ENCODE measurements at places on chromosomes 13 and 19.

DNA sequence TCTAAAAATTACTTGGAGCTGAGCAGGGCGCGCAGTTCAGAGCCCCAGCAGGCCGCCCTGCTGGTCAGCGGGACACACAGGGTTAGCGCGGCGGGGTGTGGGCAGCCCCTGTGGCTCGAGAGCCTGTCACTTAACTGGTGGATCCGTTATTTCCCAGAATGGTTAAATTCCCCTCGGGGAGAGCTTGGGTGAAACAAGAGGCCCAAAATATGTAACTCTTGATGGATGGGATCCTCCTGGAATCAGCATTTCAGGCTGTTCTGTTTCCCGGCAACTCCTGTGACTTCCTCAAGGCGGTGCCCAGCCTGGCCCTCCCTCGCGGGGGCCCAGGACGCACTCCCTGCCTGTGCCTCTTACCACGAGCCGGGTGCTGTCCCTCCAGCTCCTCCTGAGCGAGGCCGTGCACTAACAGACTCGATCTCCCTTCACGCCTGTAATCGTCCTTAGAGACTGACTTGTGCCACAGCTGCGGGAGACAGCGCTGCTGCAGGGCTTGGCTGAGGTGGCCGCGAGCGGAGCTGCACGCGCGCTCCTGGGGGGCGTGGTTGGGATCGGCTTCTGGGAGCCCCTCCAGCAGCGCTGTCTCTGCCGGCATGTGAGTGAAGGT lies 9.7 kb downstream of the PTBP1 start:
- no peak for DNase-seq

GRCh38 chr19:33465371-33465770 lies 56.2 kb downstream of the PEPD start:
- DNase-seq, result no peak

DNA sequence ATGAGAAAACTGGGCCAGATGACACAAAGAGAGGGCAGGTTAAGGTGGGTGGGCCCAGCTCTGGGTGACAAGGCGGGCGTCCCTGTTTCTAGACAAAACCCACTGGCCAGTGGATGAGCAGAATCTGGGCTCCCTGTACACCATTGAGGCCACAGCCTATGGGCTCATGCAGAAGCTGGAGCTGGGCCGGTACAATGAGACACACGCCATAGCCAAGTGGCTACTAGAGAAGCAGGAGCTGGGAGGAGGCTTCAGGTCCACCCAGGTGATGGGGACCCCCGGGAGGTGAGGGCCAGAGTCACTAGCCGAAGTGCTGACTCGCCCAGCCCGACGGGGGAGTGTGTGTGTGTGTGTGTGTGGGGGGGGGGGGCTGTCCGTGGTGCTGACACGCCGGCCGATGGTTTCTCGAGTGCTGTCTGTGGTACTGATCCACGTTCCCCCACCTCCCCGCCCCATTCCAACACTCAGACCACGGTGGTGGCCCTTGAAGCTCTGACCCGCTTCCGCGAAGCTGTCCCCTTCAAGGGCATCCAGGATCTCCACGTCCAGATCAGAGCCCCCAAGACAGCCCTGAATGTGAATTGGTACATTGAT lies 24.3 kb upstream of the SHFL start:
- DNase-seq, result no peak

GRCh38 chr19:45451850-45452387 lies 15.9 kb upstream of the FOSB start:
- DNase-seq, result no peak

GRCh38 chr19:16888629-16889365 lies at the start of gene F2RL3:
Gene F2RL3, plus strand, starts transcription at chr19:16888999. Its CDS starts 191 bp downstream, at chr19:16889190.
- DNase-seq, result peak; percentile 98

DNA sequence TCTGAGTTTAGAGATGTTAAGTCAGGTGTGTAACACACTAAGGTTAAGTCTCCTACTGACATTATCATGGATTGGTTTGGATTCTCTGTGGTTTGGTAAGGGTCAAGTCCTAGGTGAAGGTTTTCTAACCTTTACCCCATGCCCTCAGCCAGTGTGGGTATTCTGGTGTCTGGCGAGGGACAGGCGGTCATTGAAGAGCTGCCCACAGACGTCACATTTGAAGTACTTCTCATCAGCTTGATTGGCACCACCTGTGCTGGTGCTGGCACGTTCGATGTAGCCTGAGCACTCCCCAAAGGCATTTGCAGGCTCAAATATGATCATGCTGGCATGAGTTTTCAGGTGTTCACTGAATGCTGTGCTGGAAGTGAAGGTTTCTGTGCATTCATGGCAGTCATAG lies 27.0 kb downstream of the PEG3 start:
- DNase-seq, result no peak

GRCh38 chr19:6753178-6754031 lies 13.8 kb downstream of the SH2D3A start:
- peak; percentile 94 for DNase-seq

DNA sequence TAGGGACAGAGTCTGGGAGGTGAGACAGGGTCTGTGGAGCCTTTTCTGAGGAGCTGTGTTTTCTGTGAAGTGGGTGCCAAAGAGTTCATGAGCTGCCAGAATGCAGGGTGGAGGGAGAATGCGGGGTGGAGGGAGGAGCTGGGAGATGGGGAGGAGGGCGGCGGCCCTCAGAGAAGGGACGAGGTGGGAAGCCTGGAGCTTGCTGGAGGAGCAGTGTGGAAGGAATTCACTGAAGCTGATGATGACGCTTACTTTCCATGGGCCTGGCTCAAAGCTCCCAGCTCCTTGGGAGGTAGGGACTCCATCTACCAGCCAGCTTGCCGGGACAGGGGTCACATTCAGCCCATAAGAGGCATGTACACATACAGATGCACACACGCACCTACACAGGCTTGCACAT lies 62.5 kb downstream of the MCF2L start:
- DNase-seq, result no peak

- no peak for DNase-seq
These were observed 345.6 kb downstream of the SPRY2 start for GRCh38 chr13:79995334-79995733.

GRCh38 chr19:6587093-6587820 lies 3.7 kb downstream of the CD70 start:
- no peak for DNase-seq

DNA sequence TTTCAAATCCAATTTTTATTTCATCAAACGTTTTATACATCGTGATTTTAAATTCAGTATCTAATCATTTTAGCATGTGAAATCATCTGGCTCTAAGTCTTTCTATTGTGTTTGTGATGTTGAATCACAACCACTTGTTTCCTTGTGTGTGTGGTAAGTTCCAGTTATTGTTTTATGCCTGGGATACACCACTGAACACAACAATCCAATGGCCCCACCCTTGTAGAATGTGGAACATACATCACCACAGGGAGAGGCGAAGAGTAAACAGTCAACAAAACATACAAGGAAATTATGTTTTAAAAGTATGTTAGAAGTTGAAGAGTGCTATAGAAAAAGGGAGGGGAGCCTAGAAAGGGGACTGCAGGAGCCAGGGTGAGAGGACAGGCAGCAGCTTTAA lies 100.5 kb downstream of the EPSTI1 start:
- no peak for DNase-seq

- no peak for DNase-seq
These were observed 166.8 kb downstream of the DCT start for GRCh38 chr13:94312511-94313216.

GRCh38 chr19:3045191-3045590 lies 16.1 kb upstream of the TLE2 start:
- no peak for DNase-seq

- DNase-seq, result no peak
These were observed 70.0 kb downstream of the ATP11A start for GRCh38 chr13:112759827-112760226.

GRCh38 chr13:46551410-46552302 lies 1.3 kb upstream of the LRCH1 start:
- peak; percentile 58 for DNase-seq

- no peak for DNase-seq
These were observed 326.1 kb upstream of the SLITRK1 start for GRCh38 chr13:84208246-84208910.

GRCh38 chr13:90201202-90201601 lies 1146.3 kb upstream of the MIR17HG start:
- DNase-seq, result no peak

- no peak for DNase-seq
These were observed 5.2 kb upstream of the PLIN4 start for GRCh38 chr19:4523306-4524110.

GRCh38 chr19:8697671-8698432 lies 743 bp downstream of the ACTL9 start:
- DNase-seq, result peak; percentile 45

DNA sequence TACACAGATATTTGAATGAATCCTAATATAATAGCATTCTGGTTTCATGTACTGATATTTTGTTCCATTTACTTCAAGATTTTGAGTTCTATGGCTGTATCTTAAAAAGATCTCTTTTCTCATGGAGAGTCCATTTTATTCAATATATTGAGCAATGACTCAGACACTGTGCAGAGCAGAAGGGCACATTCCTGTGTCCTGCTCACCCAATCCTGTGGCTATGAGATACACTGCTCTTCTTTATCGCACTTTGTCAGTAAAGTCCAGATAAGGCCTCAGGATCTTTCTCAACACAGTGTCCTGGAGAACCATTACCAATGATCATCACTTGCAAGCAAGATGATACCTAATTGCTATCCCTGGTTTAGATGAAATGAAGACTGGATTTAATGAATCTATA lies 155.0 kb downstream of the CYSLTR2 start:
- DNase-seq, result no peak

- peak; percentile 76 for DNase-seq
These were observed 164.2 kb downstream of the ABCC4 start for GRCh38 chr13:95137096-95137495.

DNA sequence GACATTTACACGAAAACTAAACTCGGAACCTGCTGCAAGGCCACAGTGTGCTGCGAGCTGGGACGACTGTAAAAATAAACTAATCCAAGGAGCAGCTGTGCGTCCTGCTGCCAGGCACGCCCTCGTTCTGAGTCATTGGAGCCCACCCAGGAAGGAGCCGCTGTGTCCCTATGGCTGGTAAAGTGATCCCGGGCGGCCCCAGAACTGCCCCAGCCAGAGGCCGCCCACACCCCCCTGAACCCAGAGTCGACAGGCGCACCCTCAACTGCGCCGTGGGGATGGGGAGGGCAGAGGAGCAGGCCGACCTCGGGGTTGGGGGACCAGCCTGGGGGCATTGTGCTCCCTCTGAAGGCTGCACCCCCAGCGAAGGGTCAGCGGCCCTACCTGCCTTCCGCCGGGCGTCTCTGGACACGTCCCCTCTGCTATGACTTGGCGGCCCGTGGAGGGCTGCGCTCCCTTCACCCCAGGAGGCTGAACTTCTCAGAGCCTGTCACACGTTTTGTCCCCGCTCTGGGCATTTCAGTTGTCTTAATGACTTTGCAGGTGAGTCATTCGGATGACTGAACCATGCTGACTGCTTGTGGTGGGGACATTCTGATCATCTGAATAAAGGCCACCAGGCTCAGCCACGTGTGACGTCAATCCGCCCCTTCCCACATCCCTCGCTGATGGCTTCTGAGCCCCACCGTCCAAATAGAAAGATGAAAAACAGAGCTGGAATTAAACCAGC lies 42.7 kb downstream of the ADPRHL1 start:
- DNase-seq, result no peak

DNA sequence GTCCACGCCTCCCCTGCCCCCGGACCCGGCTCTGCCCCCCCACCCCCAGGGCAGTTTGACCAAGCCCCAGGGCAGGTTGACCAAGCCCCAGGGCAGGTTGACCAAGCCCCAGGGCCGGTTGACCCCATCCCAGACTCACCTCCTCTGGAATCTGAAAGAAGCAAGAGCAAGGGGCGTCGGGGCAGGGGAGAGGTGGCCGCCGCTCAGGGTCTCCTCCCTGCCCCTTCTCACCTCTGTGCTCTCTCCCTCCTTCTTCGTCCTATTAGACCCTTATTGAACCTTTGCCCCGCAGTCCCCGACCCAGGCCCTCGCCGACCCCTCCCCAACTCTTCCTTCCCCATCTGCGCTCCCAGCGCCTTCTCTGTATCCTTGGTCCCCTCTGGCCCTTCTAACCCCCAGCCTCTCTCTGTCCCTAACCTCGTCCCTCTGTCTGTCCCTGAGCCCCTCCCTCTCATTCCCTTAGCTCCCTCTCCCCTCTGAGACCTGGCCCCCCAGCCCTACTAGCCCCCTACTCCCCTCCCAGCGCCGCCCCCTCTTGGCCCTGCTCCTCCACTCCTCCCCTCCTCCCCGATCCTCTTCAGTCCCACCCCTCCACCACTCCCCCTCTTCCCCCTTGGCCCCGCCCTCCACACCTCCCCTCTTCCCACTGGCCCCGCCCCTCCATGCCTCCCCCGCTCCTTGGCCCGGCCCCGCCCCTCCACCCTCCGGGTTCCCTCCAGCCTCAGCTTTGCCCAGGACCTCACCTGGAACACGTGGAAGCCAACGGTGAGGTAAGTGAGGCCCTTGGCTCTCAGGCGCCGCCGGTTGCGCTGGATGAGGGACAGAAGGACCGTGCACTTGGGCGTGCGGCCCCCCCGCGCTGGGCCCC lies 7.6 kb downstream of the CAPN12 start:
- peak; percentile 71 for DNase-seq

DNA sequence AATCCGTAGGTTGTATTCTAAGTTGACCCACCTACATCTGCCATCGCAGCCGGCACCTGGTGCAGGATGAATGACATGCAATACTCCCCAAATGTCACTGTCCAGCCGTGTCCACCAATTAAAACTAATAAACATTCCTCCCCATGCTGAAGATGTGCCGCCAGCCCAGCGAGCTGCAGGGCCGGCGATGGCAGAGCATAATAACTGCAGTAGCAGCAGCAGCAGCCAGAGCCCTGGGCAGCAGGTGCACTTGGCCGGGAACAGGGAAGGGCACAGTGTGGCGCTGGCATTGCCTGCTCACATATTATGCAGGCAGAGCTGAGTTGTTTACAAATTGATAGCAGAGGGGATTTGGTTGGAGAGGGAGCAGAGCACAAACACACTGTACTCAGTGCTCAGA lies 754.9 kb downstream of the OLFM4 start:
- DNase-seq, result no peak

DNA sequence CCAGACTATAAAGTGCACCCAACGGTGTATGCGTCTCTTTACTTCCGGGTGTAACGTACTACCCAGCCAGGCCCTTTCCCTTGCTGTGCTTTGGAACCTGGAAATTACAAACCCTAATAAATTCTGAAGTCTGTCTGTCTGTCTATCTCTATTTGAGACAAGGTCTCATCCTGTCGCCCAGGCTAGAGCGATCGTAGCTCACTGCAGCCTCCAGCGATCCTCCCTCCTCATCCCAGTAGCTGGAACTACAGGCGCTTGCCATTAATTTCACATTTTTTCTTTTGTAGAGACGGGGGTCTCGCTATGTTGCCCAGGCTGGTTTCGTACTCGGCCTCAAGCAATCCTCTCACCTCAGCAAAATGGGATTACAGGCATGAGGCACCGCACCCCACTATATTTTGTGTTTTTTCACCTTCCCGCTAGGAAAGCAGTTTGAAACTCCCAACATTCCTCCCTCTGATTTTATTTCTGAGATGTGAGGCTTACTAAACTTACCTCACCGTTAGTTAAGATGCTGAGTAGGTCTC lies 469 bp upstream of the RNF6 start:
- no peak for DNase-seq

DNA sequence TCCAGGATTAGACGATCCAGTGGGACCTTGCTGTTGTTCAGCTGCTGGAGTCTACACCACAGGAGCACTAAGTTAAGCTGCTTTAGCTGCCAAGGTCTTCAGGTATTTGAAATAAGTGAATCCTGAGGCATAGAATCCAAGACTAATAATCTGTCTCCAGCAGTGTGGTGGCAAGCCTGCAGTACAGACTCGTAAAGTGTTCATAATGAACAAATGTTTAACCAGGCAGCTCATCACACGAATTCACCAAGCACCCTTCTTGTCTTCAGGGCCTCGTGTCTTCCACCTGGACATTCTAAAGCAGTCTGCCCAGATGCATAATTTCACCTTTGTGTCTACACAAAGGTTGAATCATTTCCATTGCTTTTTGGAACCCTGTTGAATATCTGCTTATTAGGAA lies 5.3 kb downstream of the ATP11A start:
- no peak for DNase-seq

- no peak for DNase-seq
These were observed 87.7 kb downstream of the LHFPL6 start for GRCh38 chr13:39515224-39515714.

Measured in common myeloid progenitor, CD34-positive (primary cell).